ENCODE measurements at places on chromosomes 3 and 15. TPM values are rescaled to one million over a fixed set of nuclear protein-coding genes. Genes with fewer than 3 reads are reported as not detected.

The LRRK1 gene
- total RNA-seq: 0.43 TPM

GRCh38 chr3:107216711-107217110 lies 160.5 kb upstream of the CCDC54 start:
- no peaks in the 10 kb centered on the region for H3K4me1 ChIP-seq
- H3K27ac ChIP-seq: no peak overlapping the region
- no peak for DNase-seq
- H3K27me3 ChIP-seq: no peaks in the 10 kb centered on the region
- H3K36me3 ChIP-seq: no peaks in the 10 kb centered on the region

DNA sequence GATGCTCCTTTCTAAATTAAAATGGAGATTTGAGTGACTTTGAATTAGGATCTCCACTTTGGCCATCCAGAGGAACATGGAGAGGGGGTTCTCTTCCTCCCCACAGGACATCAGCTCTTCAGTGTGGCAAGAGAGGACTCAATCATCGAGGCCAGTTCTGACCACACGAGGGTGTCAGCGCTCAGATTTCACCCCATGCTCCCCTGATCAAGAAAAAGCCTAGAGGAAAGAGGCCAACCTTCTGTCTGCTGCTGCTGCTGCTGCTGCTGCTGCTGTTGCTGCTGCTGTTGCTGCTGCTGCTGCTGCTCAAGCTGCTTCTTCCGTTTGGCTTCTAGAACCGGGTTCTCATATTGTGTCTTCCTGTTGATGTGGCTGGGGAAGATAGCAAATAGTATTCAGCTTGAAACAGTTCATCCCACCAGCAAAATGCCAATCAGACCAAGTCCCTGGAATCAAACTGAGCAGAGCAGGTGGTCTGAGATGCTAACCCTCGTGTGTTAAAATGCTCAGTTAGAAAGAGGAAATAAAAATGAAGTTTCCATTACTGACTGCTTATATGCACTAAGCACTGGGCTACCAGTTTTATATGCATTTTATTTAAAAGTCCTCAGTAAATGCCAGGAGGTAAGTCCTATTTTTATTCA lies 599.0 kb downstream of the MAGI1 start:
- no peak overlapping the region for H3K27ac ChIP-seq
- no peak overlapping the region for H3K4me3 ChIP-seq
- no peaks in the 10 kb centered on the region for H3K27me3 ChIP-seq
- DNase-seq: peak; percentile 80
- peaks cover 8% of the 10 kb centered on the region for H3K4me1 ChIP-seq
- no peaks in the 10 kb centered on the region for H3K36me3 ChIP-seq

DNA sequence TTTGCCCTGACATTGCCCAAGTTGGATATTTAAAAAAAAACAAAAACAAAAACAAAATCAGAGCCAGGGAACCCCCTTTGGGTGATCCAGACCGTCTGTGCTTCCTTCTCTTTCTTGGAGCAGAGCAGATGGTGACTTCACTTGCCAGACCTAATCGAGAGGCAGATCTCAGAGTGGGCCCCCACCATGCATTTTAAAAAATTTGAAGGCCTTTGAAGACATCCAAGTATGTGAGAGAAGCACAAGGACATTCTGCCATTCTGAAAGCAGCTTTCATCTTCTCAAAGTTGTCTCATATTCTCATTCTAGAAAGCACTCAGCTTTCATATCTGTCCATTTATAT lies 93.3 kb downstream of the SV2B start:
- no peaks in the 10 kb centered on the region for H3K36me3 ChIP-seq
- no peaks in the 10 kb centered on the region for H3K4me1 ChIP-seq
- H3K27ac ChIP-seq: no peak overlapping the region
- H3K27me3 ChIP-seq: no peaks in the 10 kb centered on the region
- H3K4me3 ChIP-seq: no peak overlapping the region
- no peak for DNase-seq

DNA sequence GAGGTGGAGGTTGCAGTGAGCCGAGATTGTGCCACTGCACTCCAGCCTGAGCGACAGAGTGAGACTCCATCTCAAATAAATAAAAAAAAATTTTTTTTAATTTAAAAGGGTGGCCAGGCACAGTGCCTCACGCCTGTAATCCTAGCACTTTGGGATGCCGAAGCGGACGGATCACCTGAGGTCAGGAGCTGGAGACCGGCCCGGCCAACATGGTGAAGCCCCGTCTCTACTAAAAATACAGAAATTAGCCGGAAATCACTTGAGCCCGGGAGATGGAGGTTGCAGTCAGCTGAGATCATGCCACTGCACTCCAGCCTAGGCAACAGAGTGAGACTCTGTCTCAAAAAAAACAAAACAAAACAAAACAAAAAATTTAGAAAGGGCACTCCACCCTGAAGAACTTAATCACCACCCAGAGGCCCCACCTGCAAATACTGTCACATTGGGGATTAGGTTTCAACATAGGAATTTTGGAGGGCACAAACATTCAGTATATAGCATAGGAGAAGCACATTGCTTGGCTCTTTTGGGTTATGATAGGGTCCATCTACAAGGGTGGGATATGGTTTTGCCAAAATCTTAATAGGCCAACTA lies 7.1 kb upstream of the YEATS2 start:
- H3K4me1 ChIP-seq: no peaks in the 10 kb centered on the region
- DNase-seq: no peak
- no peaks in the 10 kb centered on the region for H3K27me3 ChIP-seq
- no peak overlapping the region for H3K27ac ChIP-seq
